ENCODE measurements at places on chromosomes 3 and 15.

DNA sequence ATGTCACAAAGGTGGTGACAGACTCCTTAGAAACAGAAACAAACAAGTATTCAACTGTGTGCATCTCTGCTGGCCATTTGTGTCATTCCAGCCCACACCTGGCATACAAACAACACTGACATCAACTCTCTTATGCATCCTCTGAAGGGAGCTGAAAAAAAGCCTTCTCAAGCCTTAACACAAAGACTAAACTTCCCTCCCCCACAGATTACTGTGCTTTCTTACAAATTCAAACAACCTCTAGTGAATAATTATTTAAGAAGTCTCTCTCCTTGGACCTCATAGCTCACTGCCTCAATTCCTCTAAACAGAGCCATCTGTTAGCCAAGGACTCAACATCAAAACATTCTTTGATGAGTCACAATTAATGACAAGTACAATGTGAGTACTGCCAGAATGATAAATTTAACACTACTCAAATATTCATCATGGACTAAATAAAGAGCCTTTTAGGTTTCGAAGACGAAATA lies 132.1 kb downstream of the WDR76 start:
- DNase-seq: no peak

- DNase-seq: no peak
These were observed 53.8 kb downstream of the MGLL start for GRCh38 chr3:127768346-127769008.

GRCh38 chr3:25272090-25272489 lies 156.0 kb upstream of the RARB start:
- DNase-seq: no peak

DNA sequence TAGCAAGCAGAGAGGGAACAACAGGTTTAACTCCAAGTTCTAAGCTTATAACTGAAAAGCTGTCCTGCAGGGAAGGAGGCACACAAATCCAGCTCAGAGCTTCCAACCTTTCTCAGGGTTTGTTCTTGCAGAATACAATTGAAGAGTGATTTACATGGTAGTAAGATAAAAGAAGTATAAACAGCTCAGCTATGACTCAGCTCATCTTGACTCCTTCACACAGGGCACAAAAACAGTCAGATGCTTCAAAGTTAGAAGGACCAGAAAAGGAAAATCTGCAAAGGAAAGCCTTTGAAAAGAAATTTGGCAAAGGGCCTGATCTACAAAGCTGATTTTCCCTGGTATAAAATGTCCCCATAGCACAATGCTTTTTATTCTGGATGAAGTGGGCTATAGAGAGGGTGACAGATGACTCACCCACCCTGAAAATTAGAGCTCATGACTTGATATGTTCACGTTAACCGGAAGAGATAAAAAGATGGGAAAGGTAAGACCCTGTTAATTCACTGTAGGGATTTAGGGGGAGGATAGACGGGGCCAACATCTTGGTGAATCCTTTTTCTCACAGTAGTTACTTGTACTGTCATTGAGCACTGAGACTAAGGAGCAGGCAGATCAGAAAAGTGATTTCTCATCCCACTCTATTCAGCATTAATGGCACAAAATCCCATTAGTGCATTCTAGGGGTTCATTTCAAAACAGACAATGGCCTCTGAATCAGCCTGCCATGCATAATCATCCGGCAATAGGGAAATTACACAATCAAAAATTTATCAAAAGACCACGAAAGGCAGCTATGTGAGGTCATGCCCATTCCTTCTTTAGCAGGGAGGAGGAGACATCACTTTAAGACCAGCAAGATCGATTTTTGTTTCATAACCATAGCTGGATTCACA lies 143.5 kb downstream of the GAP43 start:
- no peak for DNase-seq

- DNase-seq: no peak
These were observed 13.8 kb upstream of the NSMCE3 start for GRCh38 chr15:29283381-29283780.

DNA sequence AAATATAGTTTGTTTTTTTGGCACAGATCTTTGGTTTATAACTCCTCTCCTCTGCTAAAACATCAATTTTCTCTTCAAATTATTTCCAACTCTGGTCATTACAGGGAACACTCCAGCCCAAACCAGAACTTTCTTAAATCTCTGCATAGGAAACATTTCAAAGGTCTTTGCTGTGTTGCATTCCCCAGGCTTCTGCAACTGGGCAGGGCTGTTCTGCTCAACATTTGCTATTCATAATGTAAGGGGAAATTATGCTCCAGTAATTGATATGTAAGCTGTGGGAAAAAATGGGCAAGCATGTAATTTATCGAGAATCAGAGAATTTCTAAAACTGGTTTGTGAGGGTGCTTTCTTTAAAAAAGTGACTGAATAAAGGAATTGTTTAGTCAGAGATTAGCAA lies 410.4 kb downstream of the TUSC7 start:
- no peak for DNase-seq

DNA sequence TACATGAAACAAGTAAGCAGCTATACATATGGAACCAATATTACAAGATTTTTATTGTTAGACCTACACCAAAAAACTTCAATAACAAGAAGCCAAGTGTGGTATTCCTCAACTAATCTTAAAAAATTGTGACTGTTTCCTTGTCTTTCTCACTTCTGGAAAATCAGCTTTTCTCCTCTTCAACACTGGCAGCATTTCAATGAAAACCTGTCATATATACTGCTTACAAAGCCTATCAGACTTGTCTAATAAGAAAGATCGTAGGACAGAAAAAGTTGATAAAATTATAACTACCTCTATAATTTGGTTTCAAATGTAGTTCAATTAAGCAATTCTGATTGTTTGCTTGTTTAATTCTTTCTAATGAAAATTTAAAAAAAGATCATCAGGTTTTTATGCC lies 55.1 kb downstream of the CBLB start:
- no peak for DNase-seq

- DNase-seq: no peak
These were observed 448 bp downstream of the SLC12A8 start for GRCh38 chr3:125212091-125212508.

GRCh38 chr3:55173504-55173903 lies 245.6 kb upstream of the LRTM1 start:
- DNase-seq: no peak

GRCh38 chr3:60424034-60424433 lies 827.2 kb downstream of the FHIT start:
- DNase-seq: no peak

GRCh38 chr15:95684693-95685115 lies 645.8 kb upstream of the NR2F2 start:
- DNase-seq: no peak

DNA sequence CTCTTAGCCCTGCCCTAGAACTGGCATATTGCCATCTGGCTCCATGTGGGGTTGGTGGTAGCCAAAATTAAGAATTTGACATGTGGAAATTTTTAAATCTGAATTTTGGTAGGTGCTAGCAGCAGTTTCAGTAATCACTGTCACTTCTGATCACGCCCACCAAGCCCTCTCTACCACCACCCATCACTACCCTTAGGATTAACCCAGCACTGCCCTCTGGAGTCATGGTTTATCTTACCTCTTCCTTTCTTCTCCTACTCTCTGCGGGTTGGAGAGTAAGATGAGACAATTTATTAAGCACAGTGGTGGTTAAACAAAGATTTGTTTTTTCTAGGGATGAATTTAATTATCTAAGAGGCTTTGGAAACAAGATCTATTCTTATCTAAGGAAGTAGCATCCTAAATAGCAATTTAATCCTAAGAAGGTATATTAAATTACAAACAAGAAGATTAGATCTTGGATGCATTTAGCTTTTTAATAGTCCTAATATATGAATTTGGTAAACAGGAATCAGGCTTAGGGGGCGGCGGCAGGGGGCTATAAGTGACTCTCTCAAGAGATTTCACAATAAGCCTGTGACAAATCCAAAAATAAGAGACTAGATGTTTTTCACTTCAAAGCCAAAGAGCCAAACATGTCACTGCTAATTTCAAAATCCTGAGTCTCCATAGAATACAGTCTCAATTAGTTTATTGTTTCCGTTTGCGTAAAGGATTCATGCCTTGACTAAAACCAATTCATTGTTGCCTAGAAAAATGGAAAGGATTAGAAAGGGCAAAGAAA lies 498.4 kb upstream of the UBE2E2 start:
- no peak for DNase-seq

Measured in midbrain (tissue), 1 donor.